ENCODE measurements at places on chromosomes 3 and 15.
A peak's percentile ranks its signal among the peaks of the same experiment; 100 is the strongest.

- no peak for DNase-seq
These were observed 98.1 kb upstream of the ARHGEF3 start for GRCh38 chr3:56899851-56900250.

DNA sequence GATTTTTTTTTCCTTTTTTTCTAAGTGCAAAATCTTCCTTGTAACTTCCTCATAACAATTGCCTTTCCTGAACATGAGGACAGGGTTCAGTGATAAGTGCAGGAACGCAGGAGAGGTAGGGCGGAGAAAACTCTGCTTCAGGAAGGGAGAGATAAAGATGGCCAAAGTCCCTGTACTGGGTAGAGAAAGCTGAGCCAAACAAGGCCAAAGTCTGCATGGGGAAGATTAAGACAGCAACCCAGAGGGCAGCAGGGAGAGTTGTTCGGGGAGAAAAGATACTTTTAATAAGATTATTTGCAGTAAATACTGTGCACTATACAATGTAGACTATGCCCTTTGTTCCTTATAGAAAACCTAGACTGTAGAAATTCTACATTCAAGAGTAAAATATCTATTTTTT is 55.4 kb upstream of the LRRFIP2 start:
- no peak for DNase-seq

DNA sequence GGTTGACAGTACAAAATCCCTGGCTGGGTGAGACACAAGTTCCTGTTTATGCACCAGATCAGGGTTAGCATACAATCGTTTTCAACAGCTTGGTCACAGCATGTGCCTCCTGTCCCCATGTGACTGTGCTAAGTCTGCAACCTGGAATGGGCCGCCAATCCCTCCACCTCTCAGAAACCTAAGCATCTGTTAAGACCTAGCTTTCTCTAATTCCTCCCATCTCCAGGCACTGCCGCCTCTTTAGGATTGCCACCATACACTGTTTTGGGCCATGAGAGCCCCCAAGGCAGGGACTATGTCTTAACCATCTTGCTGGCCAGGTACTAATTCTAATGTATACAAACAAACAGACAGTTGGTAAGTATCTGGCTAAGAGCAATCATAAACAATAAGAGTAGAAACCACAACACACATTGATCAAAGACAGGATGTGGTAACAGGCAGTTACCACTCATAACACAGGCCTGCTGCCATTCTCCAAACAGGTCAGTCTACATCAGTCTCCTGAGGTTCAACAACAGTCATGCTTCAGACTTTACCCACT is 25.6 kb downstream of the SEC22C start:
- DNase-seq = no peak

- DNase-seq = no peak
These were observed 16.1 kb downstream of the SLC28A2 start for GRCh38 chr15:45268135-45268534.

DNA sequence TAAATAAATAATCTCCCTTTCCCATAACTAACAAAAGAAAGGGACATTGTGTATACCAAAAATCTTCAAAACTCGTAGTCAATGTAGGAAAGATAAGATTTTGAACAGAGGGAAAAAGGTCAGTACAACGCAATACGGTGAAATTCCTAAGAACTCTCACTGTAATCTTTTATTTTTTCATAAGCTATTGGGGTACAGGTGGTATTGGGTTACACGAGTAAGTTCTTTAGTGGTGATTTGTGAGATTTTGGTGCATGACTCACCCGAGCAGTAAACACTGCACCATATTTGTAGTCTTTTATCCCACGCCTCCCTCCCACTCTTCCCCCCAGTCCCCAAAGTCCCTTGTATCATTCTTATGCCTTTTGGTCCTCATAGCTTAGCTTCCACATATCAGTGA is 718.0 kb downstream of the TBL1XR1 start:
- no peak for DNase-seq

GRCh38 chr3:193375614-193376013 is 2.9 kb downstream of the ATP13A5 start:
- DNase-seq = no peak

- DNase-seq = no peak
These were observed 122.3 kb downstream of the CHRNA7 start for GRCh38 chr15:32152574-32152973.

DNA sequence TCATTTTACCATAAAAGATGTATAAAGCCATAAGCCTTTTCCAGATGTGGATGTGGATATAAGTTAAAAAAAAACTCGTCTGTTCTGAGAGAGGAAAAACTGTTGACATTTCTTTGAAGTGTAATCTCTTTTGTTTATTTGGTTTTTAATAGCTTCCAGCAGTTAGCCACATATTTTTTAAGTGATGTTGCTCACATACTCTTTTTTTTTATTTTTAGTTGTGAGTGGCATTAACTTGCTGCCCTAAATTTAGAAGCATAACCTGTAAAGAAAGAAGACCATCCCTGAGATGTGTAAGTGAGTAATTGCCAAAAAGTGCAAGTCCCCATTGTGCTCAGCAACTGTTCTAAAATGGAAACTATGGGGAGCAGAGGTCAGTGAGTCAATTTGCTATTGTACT is 415.9 kb upstream of the MDFIC2 start:
- no peak for DNase-seq

DNA sequence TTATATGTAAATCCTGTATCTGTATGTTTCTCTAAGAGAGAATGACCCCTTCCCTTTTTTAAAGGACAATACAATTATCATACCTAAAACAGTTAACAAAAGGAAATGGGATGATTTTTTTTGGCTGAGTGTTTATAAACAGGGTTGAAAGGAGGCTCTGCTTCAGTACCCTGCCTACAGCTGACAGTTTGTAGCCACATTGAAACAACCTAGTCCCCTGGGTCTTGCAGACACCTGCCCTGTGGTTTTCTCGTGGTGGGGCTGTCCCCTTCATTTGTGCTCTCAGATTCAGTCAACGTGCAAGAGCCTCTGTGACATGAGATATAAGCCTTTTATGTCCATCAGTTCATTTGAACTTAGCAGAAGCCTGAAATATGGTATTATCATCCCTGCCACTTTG is 2.3 kb upstream of the HMCES start:
- DNase-seq = no peak

DNA sequence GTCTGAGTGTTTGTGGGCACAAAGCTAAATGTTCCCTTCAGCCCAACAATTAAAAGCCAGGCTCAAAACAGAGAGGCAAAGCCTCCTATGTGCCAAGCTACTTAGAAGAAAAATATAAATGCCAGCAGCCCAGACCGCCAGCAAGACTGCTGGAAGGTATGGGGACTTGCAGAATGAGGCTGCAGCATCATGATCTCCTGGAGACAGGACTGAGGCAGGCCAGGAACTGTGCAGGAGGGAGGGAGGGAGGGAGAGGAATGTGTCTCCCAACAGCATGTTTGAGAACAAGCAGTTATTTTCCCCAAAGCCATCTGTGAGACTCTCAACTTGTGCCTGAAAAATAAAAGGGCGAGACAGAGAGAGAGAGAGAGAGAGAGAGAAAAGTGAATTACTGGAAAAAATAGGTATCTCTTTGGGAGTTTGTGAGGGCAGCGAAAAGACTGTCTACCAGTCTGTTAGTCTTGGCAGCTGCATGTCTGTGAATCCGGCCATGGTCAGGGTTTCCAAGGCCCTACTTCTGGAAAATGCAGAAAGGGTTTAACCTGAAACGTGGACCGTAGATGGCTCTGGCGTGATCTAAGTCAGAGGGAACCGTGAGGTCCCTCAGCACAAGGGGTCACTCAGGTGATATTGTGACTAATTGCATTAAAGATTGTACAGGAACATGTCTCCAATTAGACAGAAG is 139.7 kb upstream of the COL8A1 start:
- DNase-seq = no peak

- DNase-seq = no peak
These were observed 557.3 kb downstream of the FGF12 start for GRCh38 chr3:192170031-192170430.

DNA sequence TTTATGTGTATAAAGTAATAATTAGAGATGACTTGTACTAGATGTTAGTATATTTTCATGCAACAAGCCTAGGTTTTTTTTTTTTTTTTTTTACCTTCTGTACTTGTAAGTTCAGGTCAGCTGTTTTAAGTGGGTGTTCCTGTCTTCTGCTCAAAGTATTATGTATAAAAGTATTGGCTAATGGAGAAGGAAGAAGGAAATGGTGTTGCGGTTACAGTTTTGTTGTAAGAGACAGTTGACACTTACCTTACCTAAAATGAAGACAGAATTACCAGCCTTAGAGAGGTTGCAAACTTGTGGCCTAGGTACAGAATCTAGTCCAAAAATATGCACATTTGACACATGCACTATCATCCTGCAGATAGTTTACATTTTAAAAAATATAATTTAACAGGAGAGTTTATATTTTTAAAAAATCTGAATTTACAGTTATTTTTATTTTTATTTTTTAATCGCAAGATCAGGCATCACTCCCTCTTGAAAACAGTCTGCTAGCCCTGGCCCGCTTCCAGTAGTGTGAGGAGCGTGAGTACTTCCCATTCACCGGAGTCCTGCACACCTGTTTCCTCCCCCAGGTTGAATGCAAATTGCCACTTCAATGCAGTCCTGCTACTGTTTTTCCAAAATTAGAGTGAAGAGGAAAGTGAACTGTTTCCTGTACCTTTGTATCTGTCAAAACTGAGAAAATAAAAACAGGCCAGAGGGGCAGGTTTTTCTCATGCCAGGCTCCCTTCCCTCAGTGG is 224.3 kb upstream of the SOX2 start:
- no peak for DNase-seq

- no peak for DNase-seq
These were observed 38.4 kb downstream of the PLCL2 start for GRCh38 chr3:16923112-16923511.

GRCh38 chr15:34434627-34435305 is 2.8 kb downstream of the GOLGA8A start:
- DNase-seq = no peak

DNA sequence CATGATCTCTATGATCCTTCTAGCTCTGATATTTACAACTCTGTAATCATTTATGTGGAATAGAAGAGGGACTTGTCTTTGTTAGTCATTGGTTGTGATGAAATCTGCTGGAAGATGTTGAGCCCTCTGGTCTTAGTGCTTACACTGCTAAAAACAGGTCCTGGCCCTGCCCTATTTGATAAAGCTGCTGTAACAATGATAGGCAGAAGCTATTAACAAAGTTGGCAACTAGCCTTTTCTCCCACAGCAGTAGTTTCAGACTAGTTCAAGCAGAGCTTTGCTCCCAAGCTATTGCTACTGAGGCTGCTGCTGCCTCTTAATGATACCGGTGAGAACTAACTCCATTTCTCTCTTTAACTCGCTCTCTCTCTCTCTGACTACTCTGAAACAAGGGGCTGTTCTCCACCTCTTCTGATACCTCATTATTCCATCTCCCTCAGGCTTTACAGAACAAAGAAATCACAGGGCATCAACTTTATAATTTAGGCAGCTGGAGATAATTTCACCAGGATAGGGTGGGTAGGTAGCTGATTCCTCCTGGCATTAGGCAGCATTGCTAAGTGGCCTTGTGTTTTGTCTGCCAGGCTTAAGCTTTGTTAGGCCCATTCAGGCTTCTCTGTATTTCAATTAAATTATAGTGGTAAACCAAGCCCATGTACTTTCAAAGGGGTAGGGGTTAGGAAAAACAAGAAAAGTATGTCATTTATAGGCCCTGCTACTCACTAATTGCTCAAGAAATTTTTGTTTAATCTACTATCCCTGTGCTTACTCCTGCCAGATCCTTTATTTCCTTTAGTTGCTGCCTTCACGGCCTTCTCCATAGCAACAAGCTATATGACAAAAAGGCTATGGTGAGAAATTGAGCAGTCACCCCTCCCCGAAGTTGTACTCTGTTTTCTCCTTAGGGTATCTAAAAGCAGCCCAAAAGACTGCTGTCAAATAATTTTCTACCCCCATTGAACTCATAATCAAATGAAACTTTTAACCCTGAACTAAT is 139.6 kb downstream of the RBPMS2 start:
- DNase-seq = no peak

DNA sequence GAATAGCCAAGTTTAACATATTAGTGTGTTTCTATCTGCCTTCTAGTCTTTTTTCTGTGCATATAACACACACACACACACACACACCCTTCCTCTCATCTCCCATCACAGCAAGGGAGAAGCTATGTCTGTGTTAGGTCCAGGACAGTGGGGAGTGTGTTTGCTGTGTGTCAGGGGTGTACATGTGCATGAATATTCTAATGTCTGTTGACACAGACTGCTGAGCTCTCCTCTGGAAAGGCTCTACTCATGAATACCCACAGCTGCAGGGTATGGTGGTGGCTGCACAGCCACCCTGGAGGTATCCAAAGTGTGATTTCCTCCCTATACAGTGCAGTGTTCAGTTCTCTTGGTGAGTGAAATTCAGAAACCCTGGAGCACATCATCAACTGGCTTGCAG is 42.9 kb downstream of the ARNT2 start:
- no peak for DNase-seq

DNA sequence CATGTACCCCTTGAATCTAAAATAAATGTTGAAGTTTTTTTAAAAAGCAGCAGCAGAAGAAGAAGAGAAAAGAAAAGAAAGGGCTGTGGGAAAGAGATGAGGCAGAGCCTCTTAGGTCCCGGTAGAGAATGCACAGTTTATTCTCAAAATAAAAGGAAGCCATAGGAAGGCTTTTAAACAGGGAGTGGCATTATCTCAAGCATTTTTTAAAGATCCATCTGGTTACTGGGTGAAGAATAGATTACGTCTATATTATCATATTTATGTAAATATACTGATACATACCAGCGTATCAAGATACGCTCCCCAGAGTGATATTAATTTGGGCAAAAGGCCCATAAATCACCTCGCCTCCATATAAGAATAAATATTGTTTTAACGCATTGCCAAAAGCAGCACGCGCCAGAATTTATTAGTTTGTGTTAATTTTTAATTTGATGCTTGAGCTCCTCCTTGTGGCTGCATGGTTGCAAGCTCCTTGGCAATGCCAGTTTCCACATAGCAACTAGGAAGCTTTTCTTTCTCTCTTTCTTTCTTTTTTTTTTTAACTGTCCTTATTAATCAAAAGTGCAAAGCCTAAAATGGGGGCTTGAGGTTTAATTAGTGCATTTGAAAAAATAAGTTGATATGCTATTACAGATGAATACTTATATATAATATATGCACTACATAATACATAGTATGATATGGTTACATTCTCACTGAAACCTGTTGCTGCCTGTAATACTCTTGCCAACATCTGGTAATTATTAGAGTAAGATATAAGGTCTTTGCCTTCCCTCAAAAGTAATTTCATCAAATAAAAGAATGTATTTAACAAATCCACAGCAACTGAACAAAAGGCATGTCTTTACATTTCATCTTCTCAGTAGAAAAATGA is 242.8 kb upstream of the UBE2E2 start:
- DNase-seq = no peak

DNA sequence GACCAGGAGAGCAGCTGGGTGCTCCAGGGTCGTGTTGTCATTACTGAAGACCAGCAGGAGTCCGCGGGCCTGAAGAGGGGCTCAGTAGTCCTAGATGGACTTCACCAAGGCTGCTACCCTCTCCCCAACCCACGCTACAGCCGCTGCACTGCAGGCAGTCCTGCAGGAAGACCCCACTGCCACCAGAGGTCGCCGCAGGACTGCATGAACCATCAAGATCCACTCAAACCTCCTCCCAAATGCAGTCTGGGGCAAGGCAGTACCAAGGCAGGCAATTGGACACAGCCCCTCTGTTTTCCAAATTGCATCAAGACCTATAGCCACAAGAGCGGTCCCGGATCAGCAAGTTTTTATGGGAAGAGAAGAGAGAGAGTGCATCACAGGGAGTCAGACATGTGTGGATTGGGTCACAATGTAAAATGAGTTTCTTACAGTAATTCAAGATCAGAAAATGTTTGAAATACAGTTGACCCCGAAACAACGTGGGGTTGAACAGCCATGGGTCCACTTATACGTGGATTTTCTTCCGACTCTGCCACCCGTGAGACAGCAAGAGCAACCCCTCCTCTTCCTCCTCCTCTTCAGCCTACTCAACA is 46.7 kb downstream of the DZIP1L start:
- peak; percentile 79 for DNase-seq
